ENCODE measurements at places on chromosomes 7 and 10. TPM values are rescaled to one million over a fixed set of nuclear protein-coding genes. Genes with fewer than 3 reads are reported as not detected.

GRCh38 chr7:130380861-130381455 is 664 bp downstream of the CPA1 start:
- DNase-seq: no peak

- no peak for DNase-seq
Observed at GRCh38 chr7:8938044-8938805, 504.8 kb downstream of the NXPH1 start.

DNA sequence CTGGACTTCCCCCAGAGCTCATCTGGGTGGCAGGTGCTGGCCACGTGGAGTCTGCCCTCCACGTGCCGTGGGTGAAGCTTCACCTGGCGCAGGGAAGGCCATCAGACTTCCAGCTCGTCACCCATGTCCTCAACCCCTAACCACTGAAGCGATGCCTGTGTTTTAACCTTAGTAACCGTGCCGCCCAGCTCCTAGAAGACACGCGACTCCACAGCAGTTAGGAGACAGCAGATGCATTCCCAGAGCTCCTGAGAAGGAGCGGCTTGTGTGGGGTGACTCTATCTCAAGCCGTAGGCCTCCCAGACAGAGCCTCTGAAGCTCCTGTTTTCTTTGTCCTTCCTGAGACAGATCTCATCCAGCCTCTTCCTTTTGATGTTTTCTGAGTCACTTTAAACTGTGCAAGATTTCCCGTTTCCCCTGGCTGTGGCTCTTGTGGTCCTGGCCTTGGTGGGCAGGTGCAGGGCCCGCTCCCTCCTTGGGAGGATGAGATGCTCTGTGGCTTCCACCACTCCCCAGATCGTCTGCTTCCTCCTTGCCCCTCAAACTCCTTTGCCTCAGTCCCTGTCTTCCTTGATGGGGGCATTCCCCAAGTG is 41.4 kb upstream of the AP5Z1 start:
- no peak for DNase-seq

DNA sequence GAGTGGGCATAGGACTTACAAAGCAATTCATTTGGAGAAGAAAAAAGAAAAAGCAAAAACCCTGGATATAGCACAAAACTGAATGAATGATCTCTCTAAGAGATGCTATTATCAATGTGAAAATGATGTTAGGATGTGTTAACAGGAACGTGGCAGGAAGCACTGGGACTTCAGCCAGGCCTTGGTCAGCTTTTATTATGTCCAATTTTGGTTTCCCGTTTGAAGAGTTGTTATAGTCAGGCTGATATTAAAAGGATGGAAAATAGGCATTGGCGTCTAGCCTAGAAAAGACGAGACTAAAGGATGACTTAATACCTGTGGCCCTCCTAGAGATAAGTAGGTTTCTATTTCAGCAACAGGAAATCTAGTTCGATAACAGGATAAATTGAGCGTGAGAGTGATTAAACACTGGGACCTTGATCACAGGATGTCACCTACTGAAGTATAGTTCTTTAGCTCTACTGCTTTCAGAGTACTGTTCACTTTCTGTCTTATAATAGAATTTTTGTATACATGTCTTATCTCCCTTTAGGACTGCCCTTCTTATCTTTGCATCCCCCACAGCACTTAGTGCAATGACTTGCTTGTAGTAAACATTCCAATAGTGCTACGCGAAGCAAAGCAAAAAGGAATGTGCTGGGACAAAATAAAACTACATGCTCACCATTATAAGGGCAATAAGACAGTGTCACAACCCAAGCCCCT is 99.8 kb upstream of the AGBL3 start:
- DNase-seq: peak; percentile 64

- no peak for DNase-seq
Observed at GRCh38 chr10:110479710-110480109, 18.0 kb upstream of the DUSP5 start.

The SGCE gene
- total RNA-seq: 35.9 TPM

- DNase-seq: no peak
Observed at GRCh38 chr10:82148764-82149163, 273.8 kb downstream of the NRG3 start.

GRCh38 chr10:73287441-73287840 is 35.0 kb upstream of the MRPS16 start:
- DNase-seq: no peak

DNA sequence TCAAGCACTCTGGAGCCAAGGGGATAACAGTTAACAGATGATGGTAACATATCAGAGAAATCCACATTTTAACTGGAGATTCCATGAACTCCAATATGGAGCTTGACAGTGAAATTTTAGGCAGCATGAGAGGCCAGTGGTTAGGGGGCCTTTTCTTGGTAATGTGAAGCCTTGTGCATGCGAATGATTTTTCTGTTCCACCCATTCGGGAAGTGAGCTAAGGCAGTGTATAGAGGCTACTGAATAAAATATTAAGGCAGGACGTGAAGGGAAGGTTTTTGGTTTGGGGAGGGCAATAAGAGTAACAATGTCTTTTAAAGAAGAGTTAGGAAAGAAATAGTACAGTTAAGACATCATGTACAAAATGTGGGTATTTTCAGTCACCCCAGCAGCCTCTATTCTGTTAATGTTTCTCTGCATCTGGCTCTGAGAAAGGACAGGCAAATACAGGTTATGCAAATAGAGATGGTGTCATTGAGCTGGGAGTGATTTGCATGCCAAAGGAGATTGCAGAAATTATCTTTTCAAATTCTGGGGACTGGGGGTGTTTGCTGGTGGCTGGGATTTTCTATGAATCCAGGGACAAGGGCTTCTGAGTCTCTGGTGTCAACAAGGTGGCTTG is 6.8 kb upstream of the TAS2R60 start:
- DNase-seq: no peak

GRCh38 chr7:78284945-78285344 is 486.4 kb downstream of the PHTF2 start:
- no peak for DNase-seq

- DNase-seq: no peak
Observed at GRCh38 chr7:55348502-55348901, 16.6 kb upstream of the LANCL2 start.

GRCh38 chr10:89138755-89139490 is 68.2 kb downstream of the CH25H start:
- no peak for DNase-seq

The DNAH11 gene
- total RNA-seq: 0.94 TPM

DNA sequence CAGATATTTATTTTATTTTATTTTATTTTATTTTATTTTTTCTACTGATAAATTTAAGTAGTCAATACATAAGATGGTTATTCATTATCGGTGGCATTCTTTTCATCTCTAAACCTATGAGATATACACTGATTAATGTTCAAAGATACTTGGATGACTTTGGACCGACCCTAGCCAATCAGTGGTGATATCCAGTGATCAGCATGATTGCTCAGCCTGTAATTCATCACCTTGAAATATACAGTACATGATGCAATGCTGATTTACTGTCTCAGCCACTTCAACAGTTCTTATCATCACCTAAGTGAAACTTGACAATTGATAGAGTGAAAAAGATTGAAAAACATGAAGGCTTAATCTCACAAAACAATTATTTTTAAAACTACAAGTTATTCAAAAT is 1651.0 kb downstream of the REEP3 start:
- no peak for DNase-seq

GRCh38 chr10:95392681-95393164 is 101.9 kb upstream of the PDLIM1 start:
- DNase-seq: no peak

The TMEM213 gene
- not detected for total RNA-seq

DNA sequence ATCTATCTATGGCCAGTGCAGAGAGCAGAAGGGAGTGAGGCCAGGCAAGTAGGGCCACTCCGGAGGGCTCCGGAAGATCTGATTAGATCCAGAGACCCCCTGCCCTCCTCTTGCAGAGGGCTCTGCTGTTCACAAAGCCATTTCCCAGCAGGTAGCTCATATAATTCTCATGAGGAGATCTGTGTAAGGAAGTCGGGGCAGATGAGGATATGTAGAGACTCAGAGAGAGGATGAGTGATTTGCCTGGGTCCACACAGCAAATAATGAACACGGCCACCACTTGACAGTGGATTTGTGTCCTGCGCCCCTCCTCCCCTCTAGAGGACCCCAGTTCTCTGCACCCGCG is 2.6 kb downstream of the MUC12 start:
- DNase-seq: no peak

The NEBL gene
- 25.5 TPM for total RNA-seq

DNA sequence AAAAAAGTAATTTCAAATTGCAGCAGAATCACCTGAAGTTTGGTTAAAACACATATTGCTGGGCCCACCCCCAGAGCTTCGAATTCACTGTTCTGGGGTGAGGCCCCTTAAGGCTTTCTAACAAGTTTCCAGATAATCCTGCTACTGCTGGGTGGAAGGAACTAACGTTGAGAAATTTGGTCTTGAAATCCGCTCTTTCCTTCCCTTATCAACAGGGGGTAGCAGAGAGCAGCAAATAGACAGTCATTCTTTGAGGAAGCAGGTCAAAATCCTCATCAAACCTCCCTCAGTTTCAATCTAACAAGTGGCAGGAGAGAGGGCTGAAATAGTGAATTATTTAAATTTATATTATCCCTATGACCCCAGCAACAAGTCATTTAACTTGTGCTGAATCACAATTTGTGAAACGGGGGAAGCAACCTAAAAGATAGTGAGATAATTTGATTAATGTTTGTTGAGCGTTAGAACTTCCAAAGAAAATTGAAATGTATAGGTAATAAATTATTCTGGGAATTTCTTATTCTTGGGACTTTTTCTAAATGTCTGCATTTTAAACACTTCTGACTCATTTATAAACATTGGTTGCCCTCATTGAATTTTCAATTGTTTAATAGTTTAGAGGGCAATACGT is 21.7 kb upstream of the MALSU1 start:
- DNase-seq: no peak

GRCh38 chr7:113412410-113412809 is 294.1 kb upstream of the SMIM30 start:
- DNase-seq: no peak

The NUPR2 gene
- 2.8 TPM for total RNA-seq

DNA sequence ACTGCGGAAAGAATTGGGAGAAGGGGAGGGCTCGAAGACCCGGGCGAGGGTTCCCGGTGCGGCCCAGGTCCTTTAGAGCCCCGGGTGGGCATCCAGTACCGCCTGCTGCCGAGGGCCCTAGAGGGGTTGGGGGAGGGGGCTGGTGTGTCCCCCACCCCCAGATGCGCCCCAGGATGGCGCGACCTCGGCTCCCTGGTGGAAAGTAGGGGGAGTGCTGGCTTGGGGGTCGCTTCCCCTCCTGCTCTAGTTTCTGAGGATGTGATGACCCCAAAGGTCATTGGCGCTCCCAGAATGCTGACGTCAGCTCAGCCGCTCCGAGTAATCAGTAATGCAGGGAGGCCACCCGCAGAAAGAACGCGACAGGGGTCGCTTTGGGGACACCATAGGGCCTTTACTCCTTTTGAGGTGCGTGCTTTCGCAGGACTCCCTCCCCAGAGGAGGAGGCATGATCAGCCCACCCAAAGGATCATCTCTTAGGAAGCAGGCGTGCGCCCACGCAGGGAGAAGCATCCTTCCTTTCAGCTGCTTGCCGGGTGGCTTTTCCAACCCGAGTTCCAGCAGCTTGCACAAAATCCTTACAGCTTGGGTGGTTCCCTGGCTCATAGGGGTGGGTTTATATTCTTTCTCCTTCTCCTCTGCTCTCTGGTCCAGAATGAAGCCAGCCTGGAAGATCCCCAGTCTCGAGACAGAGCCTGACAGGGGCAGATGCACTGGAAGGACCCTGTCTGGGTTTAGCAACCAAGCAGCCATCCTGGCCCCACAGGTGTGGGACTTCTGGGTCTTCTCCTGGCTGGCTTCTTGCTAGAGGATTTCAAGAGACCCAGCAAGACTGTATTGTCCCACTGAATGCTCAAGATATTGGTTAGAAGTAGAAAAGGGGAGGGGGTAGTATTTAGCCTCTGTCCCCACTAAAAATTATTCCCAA is 1.3 kb upstream of the PRKAG2 start:
- DNase-seq: no peak

The DLX5 gene
- not detected for total RNA-seq

DNA sequence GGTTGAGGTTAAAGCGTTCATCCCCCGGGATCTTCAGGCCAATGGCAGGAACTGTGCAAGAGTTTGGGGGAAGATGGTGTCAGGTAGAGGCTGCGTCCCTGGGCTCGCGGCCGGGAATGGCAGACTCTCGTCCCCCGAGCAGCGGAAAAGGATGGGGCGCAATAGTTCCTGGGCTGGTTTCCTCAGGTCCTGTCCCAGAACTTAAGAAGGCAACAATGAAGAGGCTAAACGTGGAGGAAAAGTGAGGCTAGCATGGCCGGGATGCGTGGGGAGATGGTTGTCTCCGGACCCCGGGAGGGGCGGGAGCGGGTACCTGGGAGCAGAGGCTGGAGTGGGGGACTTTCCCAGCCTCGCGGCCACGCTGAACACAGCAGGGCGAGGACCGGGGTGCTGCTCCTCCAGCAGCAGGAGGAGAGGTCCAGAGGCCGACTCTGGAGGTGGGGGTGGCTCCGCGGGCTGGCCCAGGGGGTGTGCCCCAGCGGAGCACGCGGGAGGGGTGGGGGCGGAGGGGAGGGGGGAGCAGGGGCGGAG is 882 bp downstream of the IRF5 start:
- no peak for DNase-seq

DNA sequence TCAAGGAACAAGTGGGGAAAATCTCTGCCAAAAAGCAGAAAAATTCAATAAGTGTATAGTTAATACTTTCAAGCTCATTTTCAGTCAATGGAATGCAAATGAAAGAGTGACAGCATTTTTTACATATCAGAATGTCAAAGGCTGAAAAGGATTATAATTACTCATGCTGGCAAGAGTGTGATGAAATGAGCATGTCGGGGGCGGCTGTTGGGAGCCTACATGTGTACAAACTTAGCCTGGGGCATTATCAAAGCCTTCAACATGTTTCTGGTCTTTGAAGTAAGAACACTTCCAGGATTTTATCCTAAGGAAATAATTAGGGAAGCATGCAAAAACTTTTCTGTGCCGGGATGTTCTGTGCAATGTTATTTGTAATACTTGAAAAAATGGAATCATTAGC is 221.7 kb upstream of the LYZL1 start:
- DNase-seq: no peak

The MMP21 gene
- not detected for total RNA-seq

- DNase-seq: no peak
Observed at GRCh38 chr10:80322711-80323110, 33.3 kb upstream of the MAT1A start.

GRCh38 chr7:78762625-78763024 is 690.8 kb downstream of the MAGI2 start:
- no peak for DNase-seq

- DNase-seq: no peak
Observed at GRCh38 chr10:90227217-90227656, 525.8 kb downstream of the KIF20B start.

The ACTL6B gene
- not detected for total RNA-seq
